HS-27A (cell line): ENCODE measurements at places on chromosomes 1 and 21.
A peak's percentile ranks its signal among the peaks of the same experiment; 100 is the strongest.

DNA sequence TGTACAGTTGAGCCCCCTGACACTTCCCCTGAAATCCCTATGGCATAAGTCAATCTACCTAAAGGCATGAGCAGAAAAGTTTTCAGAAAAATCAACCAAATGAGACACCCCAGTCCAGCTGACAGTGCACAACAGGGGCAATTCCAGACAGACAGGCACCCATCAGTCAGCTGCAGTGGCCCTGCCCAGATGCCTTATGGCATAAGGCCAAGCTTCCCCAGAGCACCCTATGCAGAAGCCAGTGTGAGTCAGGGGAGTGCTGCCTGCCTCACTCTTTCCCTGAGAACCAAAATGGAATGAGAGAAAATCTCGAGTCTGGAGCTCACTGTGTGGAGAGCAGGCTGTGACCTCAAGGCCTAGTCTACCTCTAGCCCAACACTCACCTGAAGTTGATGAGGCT is 38.1 kb downstream of the MRAP start:
- DNase-seq: no peak

DNA sequence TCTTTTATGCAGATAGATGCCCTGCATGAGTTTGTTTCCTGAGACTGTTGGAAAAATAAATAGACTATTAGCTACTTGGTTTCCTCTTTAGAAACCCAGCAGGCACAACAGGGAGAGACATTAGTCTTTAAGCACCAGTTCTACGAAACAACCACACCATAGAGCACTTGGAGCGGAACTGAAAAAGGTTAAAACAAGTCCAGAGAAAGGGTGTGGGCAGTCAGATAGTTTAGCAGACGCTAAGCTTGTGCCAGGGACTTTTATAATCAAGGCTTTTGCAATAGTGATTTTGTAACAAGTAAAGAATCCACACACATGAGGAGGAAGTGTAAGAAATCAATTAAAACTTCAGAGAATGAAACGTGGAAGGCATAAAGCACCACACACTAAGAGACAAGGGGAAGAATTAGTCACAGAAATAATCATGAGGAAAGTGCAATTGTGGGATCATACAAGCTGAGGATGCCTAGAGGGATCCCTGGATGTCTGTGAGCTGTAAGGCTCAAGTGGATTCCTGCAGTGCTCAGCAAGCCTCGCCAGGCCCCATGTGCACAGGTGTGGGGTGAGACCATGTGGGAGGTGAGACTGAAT is 37.8 kb upstream of the TLR5 start:
- DNase-seq: no peak

GRCh38 chr1:220527279-220527907 is 543 bp upstream of the MARK1 start:
- no peak for DNase-seq

- no peak for DNase-seq
Measured at GRCh38 chr1:111198836-111199235, 1.6 kb downstream of the DENND2D start.

DNA sequence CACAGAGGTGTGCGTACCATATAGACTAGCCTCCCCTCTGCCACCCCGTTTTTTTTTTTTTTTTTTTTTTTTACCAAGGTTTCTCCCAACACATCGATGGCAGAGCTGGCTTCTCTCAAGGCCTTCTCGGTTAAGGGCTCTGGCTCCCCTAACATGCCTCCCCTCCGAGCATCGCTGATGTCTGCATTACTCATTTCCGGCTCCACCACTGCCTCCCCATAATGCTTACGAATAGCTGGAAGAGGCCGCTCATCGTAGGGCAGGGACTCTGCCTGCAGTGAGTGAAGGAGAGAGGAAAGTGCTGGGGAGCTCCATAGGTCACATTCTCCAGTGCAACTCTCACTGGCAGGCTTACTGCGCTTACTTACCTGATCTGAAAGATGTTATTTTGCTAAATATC is 20.6 kb downstream of the CEP104 start:
- DNase-seq: no peak

DNA sequence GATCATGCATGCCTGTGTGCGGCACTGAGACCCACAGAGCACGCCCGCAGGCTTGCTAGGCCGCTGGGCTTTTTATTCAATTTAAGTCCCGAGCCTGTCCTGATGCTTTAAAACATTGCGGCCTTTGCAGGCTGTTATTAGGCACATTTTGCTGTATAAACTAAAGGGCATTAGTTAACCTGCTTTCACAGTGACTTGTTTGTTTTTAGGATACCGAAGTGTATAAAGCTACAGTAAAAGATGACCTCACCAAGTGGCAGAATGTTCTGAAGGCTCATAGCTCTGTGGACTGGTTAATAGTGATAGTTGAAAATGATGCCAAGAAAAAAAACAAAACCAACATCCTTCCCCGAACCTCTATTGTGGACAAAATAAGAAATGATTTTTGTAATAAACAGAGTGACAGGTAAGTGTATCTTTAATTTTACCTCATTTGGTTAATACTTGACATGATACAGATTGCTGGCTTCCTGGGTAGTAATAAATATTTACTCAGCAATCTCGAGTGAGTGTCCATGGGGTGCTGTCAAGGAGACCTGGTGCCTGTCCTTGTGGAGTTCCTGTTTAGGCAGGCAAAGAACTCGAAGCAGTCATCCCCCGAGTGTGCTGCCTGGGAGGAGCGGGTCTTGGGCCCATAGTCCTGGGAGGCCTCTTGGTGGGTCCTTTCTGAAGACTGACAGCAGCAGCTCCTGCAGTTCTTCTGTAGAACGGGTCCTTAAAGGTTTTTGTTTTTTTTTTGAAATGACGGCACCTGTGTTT is 40.1 kb downstream of the TRAPPC10 start:
- no peak for DNase-seq

DNA sequence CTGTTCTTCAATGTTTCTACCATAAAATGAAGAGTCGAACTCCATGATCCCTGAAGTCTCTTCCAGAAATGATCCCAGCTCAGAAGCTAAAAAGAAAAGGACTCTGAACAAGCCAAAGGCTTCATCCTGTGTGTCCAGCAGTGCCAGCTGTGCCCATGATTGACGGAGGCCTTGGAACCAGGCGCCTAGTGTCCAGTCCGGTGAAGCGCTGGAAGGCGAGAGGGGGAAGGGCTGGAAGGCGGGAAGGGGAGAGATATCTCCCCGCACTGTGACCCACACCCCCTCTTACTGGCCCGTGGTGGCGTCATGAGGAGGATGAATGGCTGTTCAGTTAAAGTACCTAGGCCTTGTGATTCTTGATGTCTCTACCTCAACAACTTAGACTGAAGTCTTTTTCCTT is 10.4 kb upstream of the PLEKHA6 start:
- no peak for DNase-seq

- DNase-seq: peak; percentile 52
Measured at GRCh38 chr1:45014321-45015028, 2.4 kb downstream of the UROD start.

GRCh38 chr1:168507828-168508227 is 36.0 kb downstream of the XCL2 start:
- DNase-seq: no peak

DNA sequence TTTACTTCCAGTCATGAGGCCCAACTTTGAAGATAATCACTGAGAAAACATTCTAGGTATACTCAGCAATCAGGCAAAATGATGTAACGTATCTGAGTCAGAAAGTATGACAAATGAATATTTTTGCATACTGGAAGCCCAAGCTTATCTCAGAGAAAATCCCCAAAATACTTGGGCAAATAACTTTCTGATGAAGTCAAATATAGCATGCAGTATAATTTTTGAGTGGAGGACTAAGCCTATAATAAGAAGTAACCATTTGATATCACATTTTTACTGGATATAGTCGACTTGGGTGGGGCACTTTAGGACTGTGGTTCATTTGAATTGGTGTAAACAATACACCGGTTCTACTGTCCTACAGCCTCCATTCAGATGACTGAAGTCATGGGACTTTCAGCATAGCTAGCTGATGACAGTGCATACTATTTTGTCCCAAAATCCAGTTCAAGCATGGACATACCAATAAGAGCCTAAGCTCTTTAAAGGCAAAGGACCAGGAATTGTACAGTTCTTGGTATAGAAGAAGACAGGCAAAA is 2.3 kb upstream of the GADD45A start:
- peak; percentile 95 for DNase-seq

GRCh38 chr21:25908495-25908894 is 173.7 kb downstream of the GABPA start:
- DNase-seq: no peak

DNA sequence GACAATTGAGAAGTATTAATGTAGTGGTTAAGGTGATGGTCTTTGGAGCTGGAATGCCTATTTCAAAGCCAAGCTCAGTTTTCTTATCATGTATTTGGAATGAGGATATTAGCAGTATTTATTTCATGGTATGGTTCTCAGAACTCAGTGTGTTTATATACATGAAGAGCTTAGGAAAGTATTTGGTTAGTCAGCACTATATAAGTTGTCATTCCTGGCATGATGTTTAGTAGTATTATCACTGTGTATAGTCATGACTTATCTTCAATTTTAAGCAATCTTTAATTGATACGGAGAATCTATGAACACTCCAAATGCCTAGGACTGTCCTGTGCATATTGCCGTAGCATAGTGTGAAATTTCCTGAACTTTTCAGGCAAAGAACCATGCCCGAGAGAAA is 501.9 kb upstream of the USP24 start:
- no peak for DNase-seq

- no peak for DNase-seq
Measured at GRCh38 chr1:197249324-197249723, 18.7 kb upstream of the CRB1 start.

- peak; percentile 74 for DNase-seq
Measured at GRCh38 chr1:152347116-152347728, 12.6 kb downstream of the FLG2 start.

DNA sequence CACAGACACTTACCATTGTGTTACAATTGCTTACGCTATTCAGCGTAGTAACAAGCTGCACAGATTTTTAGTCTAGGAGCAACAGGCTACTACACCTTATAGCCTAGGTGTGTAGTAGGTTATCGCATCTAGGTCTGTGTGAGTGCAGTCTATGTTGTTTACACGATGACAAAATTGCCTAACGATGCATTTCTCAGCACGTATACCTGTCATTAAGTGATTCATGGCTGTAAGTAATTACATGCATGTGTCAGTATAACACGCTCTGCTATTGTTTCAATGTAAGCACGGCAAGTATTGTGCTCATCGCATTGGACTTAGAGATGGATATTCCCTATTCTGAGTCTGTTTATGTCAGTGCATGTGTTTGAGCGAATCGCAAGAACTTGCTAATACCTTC is 15.7 kb upstream of the ZBTB18 start:
- DNase-seq: no peak

DNA sequence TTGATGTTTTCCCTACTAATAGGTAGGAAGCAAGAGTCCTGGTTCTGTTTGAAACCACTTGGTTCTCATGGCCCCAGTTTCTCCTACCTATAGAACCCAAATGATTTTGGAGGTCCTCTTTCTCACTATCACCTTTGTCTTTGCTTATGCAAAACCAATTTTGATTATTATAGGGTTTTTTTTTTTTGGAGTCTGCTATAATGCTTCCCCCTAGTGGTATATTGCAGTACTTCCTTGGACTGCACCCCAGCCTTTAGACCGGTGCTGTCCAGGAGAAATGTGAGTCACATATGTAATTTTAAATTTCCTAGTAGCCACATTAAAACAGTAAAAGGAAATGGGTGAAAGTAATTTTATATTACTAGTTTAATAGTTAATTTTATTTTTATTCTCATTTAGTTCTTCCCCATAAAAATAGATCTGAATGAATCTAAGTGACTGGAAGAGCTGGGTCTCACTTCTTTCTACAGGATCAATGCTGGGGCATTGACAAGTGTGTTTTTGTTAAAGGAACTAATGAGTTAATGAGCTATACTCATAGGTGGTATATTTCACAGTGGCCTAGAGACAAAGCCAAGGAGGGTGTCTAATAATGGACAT is 10.6 kb downstream of the FCMR start:
- no peak for DNase-seq

DNA sequence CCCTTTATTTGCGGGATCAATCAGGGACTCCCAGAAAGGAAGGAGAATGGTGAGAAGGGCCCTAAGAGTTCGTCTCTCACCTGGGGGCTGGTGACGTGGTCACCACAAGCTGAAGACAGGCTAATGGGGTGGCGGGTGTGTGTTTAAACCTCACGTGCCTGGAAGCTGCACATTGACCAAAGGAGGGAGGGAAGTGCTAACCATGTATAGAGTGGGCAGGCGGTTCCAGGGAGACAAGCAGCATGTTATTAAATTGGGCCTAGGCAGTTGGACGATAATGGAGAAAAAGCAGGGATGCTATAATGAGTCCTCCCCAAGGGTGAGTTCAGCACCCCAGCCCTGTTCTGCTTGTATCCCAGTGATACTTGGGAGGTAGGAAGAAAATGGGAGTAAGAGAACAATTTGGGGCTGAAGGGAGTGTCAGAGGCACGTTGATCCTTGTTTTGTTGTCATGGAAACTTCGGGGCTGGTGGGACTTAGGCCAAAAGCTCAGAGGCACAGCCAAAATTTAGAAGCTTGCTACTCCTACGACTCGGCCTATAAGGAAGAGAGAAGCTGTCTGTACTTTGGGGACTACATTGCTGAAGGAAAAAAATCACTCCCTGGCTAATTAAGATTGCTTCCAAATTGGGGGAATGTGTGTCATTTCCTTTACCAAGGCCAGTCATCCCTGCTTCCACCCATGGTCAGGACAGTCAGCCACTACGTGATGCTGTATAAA is 33.2 kb upstream of the EPHA8 start:
- no peak for DNase-seq
